M059J (cell line): ENCODE measurements at places on chromosomes 16 and 17.

- no peak for DNase-seq
Observed at GRCh38 chr16:11050536-11050935, 106.2 kb downstream of the CLEC16A start.

- peak; percentile 41 for DNase-seq
Observed at GRCh38 chr16:20385844-20386832, 18.4 kb downstream of the PDILT start.

GRCh38 chr16:72978212-72978611 is 69.7 kb downstream of the ZFHX3 start:
- no peak for DNase-seq

- DNase-seq = no peak
Observed at GRCh38 chr16:81693041-81693743, 85.9 kb upstream of the PLCG2 start.

DNA sequence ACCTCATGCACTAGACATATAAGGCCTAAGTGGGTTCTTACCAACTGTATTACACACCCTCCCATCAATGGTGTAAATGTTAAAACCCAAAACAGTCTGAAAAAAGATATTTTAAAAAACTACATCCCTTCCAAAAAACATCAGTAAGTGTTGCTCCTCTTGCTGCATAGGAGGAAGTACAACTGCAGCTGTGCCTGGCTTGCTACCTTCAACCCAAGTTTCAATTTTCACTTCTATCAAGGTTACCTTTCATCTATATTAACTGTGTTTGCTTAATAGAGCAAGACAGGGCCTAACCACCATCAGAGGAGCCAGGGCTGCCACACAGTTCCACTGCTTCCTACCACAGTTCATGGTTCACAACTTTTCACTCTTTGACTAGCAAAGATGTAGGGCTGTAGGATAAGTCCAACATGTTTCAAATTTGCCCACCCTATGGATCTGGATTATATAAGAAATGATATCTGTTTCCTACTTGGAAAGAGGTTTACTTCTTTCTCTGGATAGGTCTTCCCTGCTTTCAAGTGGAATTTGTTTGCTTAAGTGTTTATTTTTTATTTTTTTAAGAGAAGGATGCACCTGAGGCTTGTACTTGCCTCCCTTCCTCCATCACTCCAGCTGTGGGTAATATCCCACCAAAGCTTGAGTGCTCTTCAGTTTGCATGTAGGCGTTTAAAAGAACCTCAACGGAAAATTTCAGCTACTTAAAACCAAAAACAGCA is 56.7 kb downstream of the GRB7 start:
- no peak for DNase-seq
